ENCODE measurements at places on chromosomes 3 and 15.

DNA sequence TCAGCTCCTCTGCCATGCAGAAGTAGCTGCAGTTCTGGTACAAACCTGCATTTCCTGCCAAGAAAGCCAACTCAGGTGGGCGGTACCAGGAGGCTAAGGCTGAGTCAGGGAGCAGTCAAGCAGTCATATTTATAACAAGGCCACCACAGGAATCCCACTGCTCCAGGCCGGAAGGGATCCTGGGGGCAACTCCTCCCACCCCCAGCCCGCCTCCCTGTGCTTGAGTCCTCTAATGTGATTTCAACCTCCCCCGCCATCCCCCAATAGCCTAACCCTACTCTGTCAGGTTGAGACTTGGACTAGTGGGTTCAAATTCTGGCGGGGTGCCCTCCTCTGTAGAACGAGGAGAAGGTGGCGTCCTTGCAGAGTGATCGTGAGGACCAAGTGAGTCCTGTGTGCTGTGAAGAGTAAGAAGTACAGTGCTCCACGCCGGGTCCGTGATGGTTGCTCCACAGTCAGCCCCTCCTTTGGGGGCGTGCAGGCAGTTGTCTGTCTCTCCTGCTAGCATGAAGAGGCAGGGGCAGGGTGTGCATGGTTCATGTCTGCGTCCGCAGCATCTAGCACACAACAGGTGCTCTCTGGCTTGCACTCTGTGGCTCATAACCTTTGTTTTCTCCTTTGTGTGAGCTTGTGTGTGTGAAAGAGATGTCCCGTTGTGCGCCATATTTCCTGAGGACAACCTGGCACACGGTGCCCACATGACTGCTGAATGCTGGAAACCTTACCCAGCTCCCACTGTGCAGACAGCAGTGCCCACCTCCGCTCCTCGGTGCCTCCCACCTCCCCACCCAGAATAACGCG lies 78.3 kb downstream of the SMAD6 start:
- no peak for DNase-seq

- no peak for DNase-seq
Observed at GRCh38 chr15:55256281-55257011, 33.2 kb downstream of the RAB27A start.

DNA sequence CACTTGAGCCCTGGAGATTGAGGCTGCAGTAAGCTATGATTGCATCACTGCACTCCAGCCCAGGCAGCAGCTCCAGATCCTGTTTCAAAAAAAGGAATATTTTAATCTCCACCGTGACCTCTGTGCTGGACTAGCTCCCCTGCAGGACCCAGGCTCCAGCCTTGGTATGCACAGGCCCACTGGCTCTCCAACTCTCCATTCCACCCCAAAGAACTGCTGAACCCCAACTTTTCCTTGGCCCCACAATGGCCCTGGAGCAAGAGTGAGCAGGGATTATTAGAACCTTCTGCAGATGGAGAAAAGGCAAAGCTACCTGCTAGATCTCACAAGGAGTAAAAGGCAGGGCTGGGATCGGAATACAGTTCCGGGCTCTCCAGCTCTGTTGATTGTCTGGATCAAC lies 32.8 kb upstream of the SFMBT1 start:
- no peak for DNase-seq

DNA sequence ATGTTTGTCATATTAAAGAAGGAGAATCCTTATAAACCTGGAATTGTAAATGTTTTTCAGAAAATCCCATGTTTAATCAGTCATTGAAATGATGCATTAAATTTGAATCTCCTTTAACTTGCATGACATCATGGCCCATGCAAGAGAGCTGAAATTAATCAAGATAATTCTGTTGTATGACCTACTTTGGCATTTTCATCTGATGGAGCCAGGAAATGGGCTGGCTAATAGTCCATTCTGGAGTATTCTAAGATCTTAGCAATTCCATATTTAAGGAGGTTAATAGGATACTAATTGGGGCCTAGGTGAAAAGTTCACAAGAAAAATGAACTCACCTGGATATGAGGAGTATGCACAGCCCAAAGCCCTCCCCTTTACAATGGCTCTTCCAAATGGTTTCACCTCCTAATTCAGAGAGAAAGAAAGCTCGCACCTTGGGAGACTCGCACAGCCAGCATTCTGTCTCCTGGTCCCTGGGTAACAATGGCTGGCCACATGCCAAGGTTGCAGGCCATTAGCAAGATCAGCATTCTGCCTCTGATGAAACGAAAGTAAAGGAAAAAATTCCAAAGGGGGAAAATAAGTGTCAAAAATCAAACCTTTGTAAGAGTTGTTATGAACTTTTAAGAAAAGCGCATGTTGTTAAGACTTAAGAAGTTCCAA lies 786.4 kb downstream of the MCTP2 start:
- no peak for DNase-seq

DNA sequence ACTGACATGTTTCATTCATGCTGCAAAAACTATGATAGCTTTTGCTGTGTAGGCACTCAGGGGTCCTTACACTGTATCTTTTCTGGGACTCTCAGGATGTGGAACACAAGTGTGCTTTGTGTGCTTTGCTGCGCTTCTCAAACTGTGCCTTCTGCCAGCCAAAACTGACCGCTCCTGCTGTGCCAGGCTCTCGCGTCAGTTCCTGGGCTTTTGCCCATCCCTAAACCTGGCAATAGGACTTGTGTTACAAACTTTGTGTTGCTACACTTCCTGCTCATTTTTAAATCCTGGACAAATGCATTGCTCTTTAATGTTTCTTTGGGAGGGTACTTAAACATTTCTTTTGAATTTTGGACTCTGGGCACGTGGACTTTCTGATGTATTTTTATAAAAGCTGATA lies 60.3 kb downstream of the DIPK2A start:
- no peak for DNase-seq
